ENCODE measurements at places on chromosomes 6 and 20.

DNA sequence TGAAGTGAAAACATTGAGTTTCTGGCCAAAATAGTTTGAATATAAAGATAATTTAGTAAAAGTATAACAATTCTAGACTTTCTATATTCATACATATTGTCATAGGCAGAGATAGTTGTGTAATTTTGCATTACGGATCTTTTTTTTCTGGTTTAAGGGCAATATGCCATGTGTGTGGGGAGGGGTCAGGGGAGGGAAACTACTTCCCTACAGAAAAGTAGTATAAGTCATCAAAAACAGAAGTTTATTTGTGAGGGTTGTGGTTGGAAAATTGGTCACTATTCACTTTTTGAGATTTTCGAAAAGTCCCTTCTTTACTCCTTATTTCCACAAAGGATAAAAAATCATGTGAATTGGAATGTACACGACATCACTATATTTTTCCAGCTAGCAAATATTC, 288.2 kb upstream of the PREP start:
- no peak for DNase-seq

DNA sequence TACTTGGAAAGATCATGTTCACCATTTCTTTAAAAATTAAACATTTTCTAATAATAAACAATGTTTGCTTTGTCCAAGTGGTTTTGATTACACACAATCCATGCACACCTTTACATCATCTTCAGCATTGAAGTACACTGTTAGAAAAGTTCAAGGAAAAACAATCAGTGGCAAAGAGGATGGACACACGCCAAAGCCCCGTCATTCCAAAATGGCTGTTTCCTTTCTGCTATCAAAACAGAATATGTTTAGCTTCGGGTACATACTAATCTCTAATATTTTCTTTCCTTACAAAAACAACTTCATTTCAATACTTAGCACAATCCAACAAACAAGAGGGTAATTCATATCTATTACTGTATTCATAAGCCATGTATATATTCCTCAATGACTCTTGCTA, 24.5 kb downstream of the REPS1 start:
- no peak for DNase-seq

GRCh38 chr6:72500669-72501068, 121.2 kb upstream of the KCNQ5 start:
- no peak for DNase-seq

GRCh38 chr20:10454151-10454750, 19.1 kb downstream of the SLX4IP start:
- DNase-seq: no peak

DNA sequence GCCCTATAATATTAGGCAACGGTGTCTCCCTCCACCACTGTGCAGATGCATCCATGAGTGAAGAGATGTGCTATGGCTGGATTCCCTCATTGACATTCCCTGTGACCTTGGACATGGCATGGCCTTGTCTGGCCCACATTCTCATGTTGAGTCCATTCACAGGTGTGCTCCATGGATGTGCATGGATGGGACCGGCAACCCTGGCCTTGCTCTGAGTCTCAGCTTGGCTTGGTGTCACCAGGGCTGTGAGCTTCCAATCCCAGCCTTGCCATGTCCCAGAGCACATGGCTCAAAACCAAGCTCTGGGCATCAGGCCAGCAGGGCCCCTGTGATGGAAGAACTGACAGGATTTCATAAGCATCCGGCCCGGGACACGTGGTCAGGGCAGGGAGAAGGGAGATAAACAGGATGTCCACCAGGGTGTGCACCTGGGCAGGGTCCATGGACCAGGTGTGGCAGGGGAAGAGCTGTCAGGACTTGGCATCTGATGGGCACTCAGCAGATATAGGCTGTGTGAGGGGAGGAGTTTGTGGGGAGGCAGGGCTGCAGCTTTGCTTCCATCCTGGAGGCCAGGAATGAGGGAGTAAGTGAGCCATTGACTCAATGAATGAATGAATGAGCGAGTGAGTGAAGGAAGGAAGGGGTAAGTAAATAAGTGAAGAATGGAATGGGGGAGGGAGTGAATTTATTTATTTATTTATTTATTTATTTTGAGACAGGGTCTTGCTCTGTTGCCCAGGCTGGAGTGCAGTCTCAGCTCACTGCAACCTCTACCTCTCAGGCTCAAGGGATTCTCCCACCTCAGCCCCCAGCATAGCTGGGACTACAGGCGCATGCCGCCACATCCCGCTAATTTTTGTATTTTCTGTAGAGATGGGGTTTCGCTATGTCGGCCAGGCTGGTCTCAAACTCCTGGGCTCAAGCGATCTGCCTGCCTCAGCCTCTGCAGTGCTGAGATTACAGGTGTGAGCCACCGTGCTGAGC, 15.7 kb downstream of the NRSN2 start:
- DNase-seq: peak; percentile 32

DNA sequence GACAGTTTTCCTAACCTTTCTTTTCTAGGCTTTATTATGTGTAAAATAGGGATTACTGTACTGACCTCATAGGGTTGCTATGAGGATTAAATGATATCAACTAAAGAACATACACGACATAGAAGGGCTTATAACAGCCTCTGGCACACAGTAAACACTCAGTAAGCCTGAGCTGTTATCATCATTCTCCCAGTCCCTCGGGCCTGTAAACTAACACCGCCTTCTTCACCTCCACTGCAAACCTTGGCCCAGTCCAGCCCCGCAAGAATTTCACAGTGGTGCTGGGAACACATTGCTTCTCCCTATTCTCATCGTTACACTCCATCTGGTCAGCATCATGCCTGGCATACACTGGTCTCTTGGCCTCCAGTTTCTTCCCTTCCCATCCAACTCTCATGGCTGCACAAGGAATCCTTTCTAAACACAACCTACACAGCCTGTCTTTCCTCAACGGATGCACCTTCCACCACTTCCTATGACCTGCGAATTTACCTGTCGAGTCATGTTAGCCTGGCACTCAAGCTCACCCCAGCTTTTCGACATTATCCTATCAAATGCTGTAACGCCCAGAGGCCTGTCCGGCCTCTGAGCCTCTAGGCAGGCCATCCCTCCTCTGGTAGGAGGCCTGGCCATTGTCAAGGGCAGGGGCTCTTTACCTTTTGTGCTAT, 92.1 kb downstream of the FYN start:
- DNase-seq: no peak

DNA sequence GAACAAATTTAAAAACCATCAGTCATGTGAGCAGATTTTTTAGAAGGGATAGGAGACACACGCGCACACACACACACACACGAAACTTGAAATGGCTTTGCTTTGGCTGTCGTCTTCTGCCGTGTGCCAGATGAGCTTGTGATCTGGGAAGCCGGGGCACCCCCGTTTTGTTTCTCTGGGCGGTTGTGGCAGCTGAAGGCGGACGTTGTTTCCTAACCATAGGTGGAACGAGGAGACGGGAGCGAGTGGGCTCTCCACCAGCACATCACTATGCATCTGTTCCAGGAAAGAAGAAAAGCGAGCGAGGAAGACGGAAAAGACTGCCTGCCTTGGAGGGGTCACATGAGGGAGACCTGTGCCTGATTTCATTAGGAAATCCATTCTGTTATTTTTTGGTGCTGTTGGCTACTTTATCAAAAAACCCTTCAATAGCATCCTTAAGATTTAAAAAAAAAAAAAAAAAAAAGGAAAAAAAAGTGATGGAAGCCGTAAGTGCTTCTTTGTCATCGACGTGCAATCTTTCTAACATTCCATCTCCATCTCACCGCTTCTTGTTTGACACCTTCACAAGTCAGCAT, 142.1 kb downstream of the DTNBP1 start:
- DNase-seq: no peak
